ENCODE measurements at places on chromosomes 1 and 21. TPM values are rescaled to one million over a fixed set of nuclear protein-coding genes. Genes with fewer than 3 reads are reported as not detected.

The AGPAT3 gene
- 74.8 TPM for total RNA-seq

The OLIG2 gene
- 5.8 TPM for total RNA-seq

The SPATA21 gene
- not detected for total RNA-seq

The ADGRL4 gene
- 20.1 TPM for total RNA-seq

Data from camera-type eye (tissue), 1 donor.